ENCODE measurements at places on chromosomes 3 and 15.

GRCh38 chr15:89790661-89791060 is 14.5 kb downstream of the MESP2 start:
- H3K4me3 ChIP-seq = no peak overlapping the region
- DNase-seq = no peak
- H3K36me3 ChIP-seq = peaks cover 26% of the 10 kb centered on the region
- H3K27me3 ChIP-seq = no peaks in the 10 kb centered on the region
- H3K27ac ChIP-seq = no peak overlapping the region
- H3K4me1 ChIP-seq = peaks cover 4% of the 10 kb centered on the region

GRCh38 chr3:53109190-53109589 is 21.0 kb downstream of the RFT1 start:
- H3K4me1 ChIP-seq = peaks cover 8% of the 10 kb centered on the region
- DNase-seq = peak; percentile 6
- peak overlapping the region; percentile 75 for H3K27ac ChIP-seq
- no peaks in the 10 kb centered on the region for H3K27me3 ChIP-seq
- peaks cover 35% of the 10 kb centered on the region for H3K36me3 ChIP-seq

DNA sequence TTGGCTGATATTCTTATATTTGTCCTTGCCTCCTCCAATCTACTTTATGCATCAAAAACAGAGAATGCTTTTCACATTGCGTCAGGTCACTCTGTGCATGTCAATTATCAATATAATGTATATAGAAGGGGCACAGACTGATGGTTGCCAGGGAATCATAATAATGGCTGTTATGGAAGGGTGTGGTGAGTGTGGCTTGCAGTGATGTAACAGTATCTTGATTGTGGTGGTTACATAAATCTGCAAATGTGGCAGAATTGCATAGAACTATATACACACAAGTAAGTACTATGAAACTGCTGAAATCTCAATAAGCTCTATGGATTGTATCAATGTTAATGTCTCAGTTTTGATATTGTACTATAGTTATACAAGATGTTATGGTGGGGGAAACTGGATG is 228.6 kb downstream of the TJP1 start:
- H3K27ac ChIP-seq = no peak overlapping the region
- H3K4me3 ChIP-seq = no peak overlapping the region
- peaks cover 20% of the 10 kb centered on the region for H3K27me3 ChIP-seq
- H3K36me3 ChIP-seq = no peaks in the 10 kb centered on the region
- no peaks in the 10 kb centered on the region for H3K4me1 ChIP-seq
- DNase-seq = no peak

DNA sequence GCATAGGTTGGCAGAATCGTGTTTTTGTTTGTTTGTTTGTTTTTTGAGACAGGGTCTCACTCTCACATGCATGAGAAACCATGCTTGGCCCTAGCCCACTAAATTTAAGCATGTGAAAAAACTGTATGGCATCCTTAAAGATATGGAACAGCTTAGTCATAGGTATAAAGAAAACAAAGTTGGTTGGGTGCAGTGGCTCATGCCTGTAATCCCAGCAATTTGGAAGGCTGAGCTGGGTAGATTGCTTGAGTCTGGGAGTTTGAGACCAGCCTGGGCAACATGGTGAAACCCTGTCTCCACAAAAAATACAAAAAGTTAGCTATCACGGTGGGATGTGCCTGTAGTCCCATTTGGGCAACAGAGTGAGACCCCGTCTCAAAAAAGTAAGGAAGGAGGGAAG is 25.2 kb downstream of the EXD1 start:
- H3K36me3 ChIP-seq = no peaks in the 10 kb centered on the region
- H3K27ac ChIP-seq = no peak overlapping the region
- H3K27me3 ChIP-seq = peaks cover 7% of the 10 kb centered on the region
- no peak for DNase-seq
- H3K4me3 ChIP-seq = no peak overlapping the region
- no peaks in the 10 kb centered on the region for H3K4me1 ChIP-seq

- H3K27ac ChIP-seq = no peak overlapping the region
- H3K4me3 ChIP-seq = no peak overlapping the region
- no peaks in the 10 kb centered on the region for H3K4me1 ChIP-seq
- no peaks in the 10 kb centered on the region for H3K27me3 ChIP-seq
Observed at GRCh38 chr3:26964836-26965235, 342.3 kb downstream of the LRRC3B start.

- DNase-seq = no peak
- no peaks in the 10 kb centered on the region for H3K36me3 ChIP-seq
- H3K4me1 ChIP-seq = no peaks in the 10 kb centered on the region
- no peak overlapping the region for H3K4me3 ChIP-seq
- no peak overlapping the region for H3K27ac ChIP-seq
Observed at GRCh38 chr3:155712008-155712407, 32.9 kb downstream of the PLCH1 start.

- H3K27me3 ChIP-seq = no peaks in the 10 kb centered on the region
- peaks cover 27% of the 10 kb centered on the region for H3K36me3 ChIP-seq
Observed at GRCh38 chr15:41577863-41578735, 19.1 kb downstream of the TYRO3 start.

Measured in mesenchymal stem cell (in vitro differentiated cells and primary cell).